ENCODE measurements at places on chromosomes 11 and 22.

- no peak for DNase-seq
These were observed 12.1 kb downstream of the NAV2 start for GRCh38 chr11:19724765-19725164.

GRCh38 chr22:47354668-47355387 is 592.4 kb downstream of the TBC1D22A start:
- no peak for DNase-seq

- DNase-seq = no peak
These were observed 11.9 kb upstream of the OR8D2 start for GRCh38 chr11:124331873-124332272.

DNA sequence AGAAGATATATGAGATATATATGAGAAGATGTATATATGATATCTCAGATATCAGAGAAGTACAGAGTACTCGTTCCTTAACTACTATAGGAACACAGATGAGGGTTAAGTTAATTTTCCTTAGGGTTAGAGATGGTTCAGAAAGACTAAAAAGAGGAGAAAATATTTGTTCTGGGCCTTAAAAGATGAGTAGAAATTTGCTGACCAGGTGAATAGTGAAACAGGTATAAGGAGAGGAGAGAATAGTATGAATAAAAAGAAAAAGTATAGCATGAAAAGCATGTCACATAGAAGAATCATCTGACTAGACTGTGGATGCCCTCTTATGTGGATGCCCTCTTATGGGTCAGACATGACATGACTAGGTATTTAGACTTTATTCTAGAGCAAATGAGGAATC is 6.3 kb upstream of the RAB39A start:
- DNase-seq = no peak

- DNase-seq = no peak
These were observed 232.7 kb downstream of the TENM4 start for GRCh38 chr11:79208126-79208525.

GRCh38 chr11:13318498-13319295 is 41.1 kb downstream of the BMAL1 start:
- no peak for DNase-seq

DNA sequence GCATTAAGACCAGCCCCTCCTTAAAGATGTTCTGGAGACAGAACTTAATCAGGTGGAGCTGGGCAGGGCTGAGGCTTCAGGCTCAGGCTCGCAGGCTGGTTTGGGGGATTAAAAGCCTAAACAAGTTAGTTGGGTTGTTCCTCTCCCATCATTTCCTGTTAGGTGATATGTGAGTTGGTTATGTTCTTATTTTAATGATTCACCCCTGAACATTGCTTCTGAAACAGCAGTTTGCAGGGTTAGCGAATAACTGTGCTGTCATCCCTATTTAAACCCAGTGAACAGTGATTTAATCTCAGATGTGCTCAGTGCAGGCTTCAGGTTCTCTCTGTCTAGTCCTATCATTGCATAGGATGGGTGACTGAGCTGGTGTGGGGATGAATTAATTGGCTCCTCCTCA is 47.4 kb upstream of the BIRC3 start:
- no peak for DNase-seq

- no peak for DNase-seq
These were observed 23.1 kb downstream of the MPPED1 start for GRCh38 chr22:43434928-43435311.

DNA sequence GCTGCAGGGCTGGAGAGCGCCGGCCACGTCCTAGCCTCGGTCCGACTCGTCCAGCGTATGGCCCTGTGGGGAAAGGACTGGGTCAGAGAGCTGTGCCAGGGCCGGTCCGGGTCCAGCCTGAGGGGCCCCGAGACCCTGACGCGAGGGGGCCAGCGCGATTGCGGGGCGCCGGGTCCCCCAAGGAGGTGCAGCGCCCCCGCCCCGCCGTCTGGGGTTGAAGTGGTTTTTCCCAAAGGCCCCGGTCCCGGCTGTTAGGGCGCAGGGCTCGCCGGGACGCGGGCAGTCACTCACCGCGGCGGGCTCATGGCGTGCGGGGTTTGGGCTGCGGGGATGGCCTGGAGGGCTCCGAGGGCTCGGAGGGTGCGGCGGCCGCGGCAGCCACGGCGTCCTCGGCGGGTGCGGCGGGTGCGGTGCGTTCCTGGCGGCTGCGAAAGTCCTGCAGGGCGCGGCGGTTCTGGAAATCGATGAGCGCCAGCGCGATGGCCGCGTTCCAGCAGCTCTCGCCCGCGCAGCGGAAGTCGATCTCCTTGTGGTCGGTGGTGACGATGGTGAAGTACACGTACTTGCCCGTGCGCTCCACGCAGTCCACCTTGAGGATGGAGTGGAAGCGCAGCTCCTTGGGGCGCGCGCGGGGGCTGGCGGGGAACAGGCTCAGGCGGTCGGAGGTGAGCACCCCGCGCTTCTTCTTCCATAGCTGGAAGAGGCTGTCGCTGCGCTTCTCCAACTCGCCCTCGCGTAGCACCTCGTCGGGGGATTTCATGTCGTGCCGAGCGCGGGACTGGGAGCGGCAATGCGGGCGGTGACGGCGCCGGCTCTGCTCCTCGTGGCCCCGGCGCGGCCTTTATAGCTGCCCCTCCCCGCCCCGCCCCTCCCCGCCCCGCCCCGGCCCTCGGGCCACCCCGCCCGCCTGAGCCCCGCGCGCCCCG is at the start of gene PHLDA2:
Gene PHLDA2 (minus strand): TSS at position 816 of the 926 bp plus-strand sequence. CDS start 56 bp downstream, at position 760.
- DNase-seq = peak; percentile 10

GRCh38 chr11:57487920-57488659 is 27.4 kb downstream of the SLC43A1 start:
- DNase-seq = no peak

- DNase-seq = peak; percentile 71
These were observed 33.8 kb upstream of the SLC35C1 start for GRCh38 chr11:45771193-45771565.

DNA sequence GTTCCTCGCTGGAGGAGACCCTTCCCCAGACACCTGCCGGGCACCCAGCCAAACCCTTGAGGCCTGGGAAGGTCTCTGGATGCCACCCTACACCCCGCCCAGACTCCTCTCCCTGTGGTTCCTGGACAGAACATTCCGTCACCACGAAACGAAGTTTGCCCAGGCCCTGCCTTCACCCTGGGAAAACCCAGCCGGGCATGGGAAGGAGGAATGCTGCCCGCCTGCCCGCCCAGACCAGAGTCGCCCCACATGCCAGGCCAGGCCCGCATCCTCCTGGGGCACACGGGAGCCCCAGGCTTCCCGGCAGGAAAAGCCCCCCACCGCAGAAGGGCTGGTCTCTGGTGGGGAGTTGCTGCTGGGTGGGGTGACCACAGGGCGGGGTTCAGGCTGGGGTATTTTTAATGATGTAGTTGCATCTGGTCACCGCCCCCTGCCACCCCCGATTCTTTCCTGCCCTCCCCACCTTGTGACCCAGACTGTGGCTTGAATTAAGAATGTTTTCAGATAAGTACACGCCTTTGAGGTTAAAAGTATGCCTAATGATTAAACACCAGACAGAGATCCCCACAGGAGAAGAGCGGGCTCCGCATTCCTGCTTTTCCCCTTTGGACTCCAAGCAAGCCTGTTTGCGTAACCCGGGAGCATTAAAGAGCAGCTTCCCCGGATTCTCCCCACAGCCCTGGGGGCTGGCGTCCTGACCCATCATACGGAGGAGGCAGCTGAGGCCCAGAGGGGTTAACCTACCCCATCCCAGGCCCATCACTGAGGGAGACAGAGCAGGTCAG is 44.6 kb upstream of the PPARA start:
- no peak for DNase-seq

- DNase-seq = no peak
These were observed 61.6 kb downstream of the DSCAML1 start for GRCh38 chr11:117735350-117735977.

GRCh38 chr22:19092725-19093124 is 29.5 kb downstream of the DGCR2 start:
- DNase-seq = no peak

- peak; percentile 6 for DNase-seq
These were observed 2.7 kb upstream of the GAB2 start for GRCh38 chr11:78420255-78420764.

GRCh38 chr11:65606876-65607613 is 7.0 kb downstream of the MAP3K11 start:
- DNase-seq = peak; percentile 87

- DNase-seq = no peak
These were observed 2.4 kb downstream of the UBQLN3 start for GRCh38 chr11:5507177-5507932.

GRCh38 chr11:95568281-95568680 is 221.3 kb downstream of the FAM76B start:
- no peak for DNase-seq

DNA sequence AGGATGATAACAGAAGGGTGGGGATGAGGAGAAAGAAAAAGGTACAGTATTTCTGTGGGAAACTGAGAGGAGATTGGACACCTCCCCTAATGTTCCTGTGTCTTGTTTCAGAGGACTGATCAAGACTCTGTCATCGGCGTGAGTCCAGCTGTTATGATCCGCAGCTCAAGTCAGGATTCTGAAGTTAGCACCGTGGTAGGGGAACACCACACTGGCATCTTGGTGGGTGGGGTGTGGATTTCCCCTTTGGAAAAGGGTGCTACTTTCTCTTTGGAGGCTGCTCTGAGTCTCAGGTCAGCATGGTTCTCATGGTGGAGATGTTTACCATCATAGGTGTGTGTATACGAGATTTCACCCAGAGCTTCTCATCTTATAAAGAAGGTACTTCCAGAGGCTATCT is 25.5 kb downstream of the MADD start:
- no peak for DNase-seq

DNA sequence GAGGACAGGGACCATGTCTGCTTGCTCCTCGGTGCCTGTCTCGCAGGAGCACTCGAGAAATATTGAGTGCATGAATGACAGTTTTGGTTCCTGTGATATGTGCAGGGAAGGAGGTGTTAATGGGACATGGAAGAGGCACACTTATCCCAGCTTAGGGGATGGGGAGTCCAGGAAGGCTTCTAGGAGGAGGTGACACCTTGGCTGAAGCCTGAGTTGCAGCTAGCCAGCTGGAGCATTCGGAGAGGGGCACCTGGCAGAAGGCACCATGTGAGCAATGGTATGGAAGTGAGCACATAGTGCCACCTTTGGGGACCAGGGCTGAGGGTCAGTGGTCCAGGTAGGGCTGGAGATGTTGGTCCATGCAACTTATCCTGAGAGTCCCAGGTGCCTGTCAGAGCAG is 18.9 kb downstream of the SGSM1 start:
- DNase-seq = no peak

- DNase-seq = no peak
These were observed 19.6 kb downstream of the FGF3 start for GRCh38 chr11:69799582-69799981.

GRCh38 chr11:16364254-16364653 is 7.9 kb upstream of the SOX6 start:
- DNase-seq = no peak

- no peak for DNase-seq
These were observed 64.0 kb upstream of the FIBIN start for GRCh38 chr11:26929806-26930517.

DNA sequence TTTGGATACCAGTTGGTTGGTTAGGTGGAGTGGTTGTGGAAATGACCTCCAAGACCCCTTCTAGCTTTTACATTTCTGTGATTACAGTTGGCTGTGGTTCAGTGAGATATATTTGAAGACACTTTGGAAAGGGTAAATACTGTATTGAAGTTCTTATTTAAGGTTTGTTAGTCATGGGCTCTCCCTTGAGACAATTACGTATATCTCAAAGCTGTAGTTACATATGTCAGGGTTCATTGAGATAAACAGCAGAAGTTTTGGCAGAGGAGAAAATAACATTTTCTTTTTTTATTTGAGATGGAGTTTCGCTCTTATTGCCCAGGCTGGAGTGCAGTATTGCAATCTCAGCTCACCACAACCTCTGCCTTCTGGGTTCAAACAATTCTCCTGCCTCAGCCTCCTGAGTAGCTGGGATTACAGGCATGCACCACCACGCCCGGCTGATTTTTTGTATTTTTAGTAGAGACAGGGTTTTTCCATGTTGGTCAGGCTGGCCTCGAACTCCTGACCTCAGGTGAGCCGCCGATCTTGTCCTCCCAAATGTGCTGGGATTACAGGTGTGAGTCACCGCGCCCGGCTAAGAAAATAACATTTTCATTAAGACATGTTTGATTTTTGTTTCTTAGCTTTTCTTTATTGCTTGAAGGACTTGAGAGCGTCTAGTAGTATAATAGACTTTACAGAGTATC is 1.9 kb downstream of the RNF121 start:
- DNase-seq = no peak
